ENCODE measurements at places on chromosomes 6 and 20. TPM values are rescaled to one million over a fixed set of nuclear protein-coding genes. Genes with fewer than 3 reads are reported as not detected.

Gene BTN1A1
- not detected for total RNA-seq

Gene ANKRD66
- total RNA-seq: not detected

Gene DUSP15
- total RNA-seq: not detected

Gene ATP6V1G2
- total RNA-seq: 1.9 TPM

Gene CYP24A1
- 0.07 TPM for total RNA-seq

Gene NFATC2
- total RNA-seq: 38.5 TPM

Gene HLA-DQB1
- 2.3 TPM for total RNA-seq

Gene SASH1
- 0.26 TPM for total RNA-seq

Gene TCP11
- not detected for total RNA-seq

Gene RCAN2
- total RNA-seq: 0.91 TPM

Gene PXDC1
- 1.6 TPM for total RNA-seq

Gene SNAP91
- not detected for total RNA-seq

Gene DTD1
- total RNA-seq: 54.6 TPM

Gene PREX1
- total RNA-seq: 39.2 TPM

Gene ARMC2
- total RNA-seq: 5.2 TPM

Gene PSMB9
- total RNA-seq: 210 TPM

Gene GGTLC1
- not detected for total RNA-seq

Gene SLC12A5
- 0.73 TPM for total RNA-seq

Gene ADTRP
- 26.3 TPM for total RNA-seq

Gene RRAGD
- 20.1 TPM for total RNA-seq

Gene BMP7
- total RNA-seq: not detected

Gene LY6G6F
- total RNA-seq: not detected

Gene CLPSL2
- not detected for total RNA-seq

Gene EMILIN3
- total RNA-seq: 0.05 TPM

Gene FAM83B
- total RNA-seq: not detected

Gene BPIFB4
- total RNA-seq: not detected

Gene KIAA0408
- 2.7 TPM for total RNA-seq

Gene APOBEC2
- not detected for total RNA-seq

Gene GABRR1
- not detected for total RNA-seq

Gene CTSZ
- total RNA-seq: 29.4 TPM

Gene ADAM33
- not detected for total RNA-seq

Gene SNAP25
- 0.27 TPM for total RNA-seq

Gene DEFB128
- total RNA-seq: not detected
